ENCODE measurements at places on chromosomes 12 and 14.
A peak's percentile ranks its signal among the peaks of the same experiment; 100 is the strongest.

GRCh38 chr14:32991691-32992090 is 53.0 kb downstream of the NPAS3 start:
- H3K27me3 ChIP-seq, result no peaks in the 10 kb centered on the region
- H3K36me3 ChIP-seq, result no peaks in the 10 kb centered on the region
- H3K27ac ChIP-seq, result no peak overlapping the region
- no peaks in the 10 kb centered on the region for H3K4me1 ChIP-seq
- no peak overlapping the region for H3K4me3 ChIP-seq
- DNase-seq, result no peak

DNA sequence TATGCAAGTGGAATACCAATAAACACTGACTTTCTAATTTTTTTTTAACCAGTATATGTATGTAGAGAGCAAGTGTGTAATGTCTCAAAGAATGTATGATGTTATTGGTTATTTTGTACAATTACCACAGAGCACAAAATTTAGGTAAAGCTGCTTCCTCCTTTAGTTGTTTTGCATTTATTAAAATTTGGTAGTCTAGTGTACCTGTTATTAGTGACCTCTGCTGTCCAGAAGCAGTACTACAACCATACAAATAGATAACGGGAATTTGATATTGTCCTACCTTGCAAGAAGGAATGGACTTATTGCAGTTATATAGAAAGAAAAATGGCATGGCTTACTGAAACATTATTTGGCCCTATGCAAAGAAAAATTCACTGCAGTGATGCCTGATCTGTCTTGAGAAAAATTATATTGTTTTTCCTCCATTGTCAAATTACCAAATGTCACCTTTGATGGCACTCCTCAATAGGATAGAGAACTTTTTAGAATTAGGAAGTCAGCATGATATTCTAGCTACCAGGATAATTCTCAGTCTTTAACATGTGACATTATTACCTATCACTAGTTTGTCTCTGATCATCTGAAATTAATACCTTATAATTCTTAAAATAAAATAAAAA is 153.9 kb upstream of the RMST start:
- H3K27ac ChIP-seq, result no peak overlapping the region
- peaks cover 16% of the 10 kb centered on the region for H3K27me3 ChIP-seq
- no peak overlapping the region for H3K4me3 ChIP-seq
- peaks cover 15% of the 10 kb centered on the region for H3K4me1 ChIP-seq
- DNase-seq, result peak; percentile 60
- no peaks in the 10 kb centered on the region for H3K36me3 ChIP-seq

DNA sequence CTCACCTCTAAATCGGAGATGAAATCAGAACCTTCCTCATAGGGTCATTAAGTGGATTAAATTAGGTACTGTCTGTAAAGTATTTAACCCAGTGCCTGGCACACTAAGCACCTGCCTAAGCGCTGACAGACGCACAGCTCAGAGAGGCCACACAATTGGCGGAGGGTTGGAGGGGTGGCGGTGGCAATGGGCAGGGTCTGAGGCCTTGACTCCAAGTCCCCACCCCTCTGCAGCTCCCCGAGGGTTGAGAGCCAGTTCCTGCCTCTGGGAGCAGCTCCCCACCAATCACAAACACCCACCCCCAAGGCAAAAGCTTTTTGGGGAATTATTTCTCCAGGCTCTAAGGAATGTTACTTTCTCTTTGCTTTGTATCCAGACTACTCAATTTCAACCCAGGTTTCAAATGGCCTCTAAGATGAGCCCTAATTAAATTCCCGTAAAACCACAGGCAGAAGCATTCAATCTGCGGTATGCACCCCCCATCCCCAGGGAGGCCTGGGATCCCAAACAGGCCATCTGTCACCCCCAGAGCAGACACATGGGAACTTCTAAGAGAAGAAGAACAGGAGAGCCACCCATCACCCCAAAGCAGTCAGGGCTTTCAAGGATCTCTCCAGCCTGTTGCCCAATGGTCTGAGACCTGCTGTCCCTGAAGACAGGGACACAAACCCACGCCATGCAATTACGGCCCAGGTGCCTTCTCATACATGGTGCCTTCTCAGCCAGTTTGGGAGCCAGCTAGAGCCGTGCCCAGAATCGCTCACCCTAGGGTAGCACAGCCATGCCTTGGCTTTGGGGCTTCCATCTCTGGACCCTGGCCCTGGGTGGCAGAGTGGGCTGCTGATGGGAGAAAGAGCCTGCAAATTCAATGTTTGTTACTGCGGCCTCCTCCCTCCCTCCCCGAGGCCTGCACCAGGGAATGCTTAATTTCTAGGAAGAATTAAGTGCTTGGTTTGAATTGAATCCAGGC is 66.1 kb downstream of the CHGA start:
- H3K4me1 ChIP-seq, result no peaks in the 10 kb centered on the region
- no peak for DNase-seq
- no peak overlapping the region for H3K4me3 ChIP-seq
- no peaks in the 10 kb centered on the region for H3K27me3 ChIP-seq
- no peak overlapping the region for H3K27ac ChIP-seq
- no peaks in the 10 kb centered on the region for H3K36me3 ChIP-seq

DNA sequence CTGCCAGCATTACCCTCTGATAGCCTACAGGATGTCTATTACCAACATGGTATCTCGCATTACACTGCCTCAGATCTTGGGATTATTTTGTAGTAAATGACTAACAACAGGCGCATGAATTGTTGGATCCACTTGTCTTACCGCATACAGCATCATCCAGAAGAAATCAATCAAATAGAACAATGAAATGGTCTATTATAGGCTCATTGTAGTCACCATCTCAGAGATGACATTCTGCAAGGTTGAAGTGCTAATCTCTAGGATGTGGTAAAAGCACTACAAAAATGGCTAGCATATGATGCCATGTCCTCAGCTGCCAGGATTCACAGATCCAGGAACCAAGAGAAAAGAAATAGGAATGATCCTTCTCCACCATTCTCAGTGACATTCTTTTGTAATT is 52.0 kb downstream of the WASHC3 start:
- H3K4me3 ChIP-seq, result no peak overlapping the region
- H3K27ac ChIP-seq, result no peak overlapping the region
- 0 out of 2 replicates have a peak, but pooled peaks cover 5% of the 10 kb centered on the region for H3K4me1 ChIP-seq

- no peak within 1 kb of the TSS for H3K27ac ChIP-seq
- DNase-seq, result peak; percentile 84
- no peaks in the 10 kb centered on the region for H3K36me3 ChIP-seq
- peaks cover 67% of the 10 kb centered on the region for H3K27me3 ChIP-seq
- peak within 1 kb of the TSS; percentile 86 for H3K4me3 ChIP-seq
These were observed at the start of gene ESRRB for GRCh38 chr14:76375947-76376404. ESRRB (plus strand) TSS chr14:76376137; CDS start chr14:76376402, 265 bp downstream.

DNA sequence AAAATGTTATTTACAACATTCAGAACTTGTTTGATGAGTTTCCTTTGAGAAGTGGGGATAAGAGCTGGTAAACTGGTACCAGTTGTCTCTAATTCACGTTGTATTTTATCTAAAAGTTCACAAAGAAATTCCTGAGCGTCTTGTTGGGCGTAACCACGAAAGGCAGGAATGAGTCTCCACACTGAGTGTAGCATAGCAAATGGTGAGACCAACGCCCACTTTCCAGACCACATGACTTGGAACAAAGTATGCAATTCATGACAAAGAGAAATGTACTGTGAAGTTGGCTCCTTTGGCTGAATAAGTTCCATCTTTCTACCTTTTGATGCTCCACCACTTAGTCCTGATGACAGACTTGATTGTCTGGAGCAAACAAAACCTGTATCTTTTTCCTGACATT is 18.4 kb downstream of the USP44 start:
- H3K36me3 ChIP-seq, result peaks cover 51% of the 10 kb centered on the region
- H3K4me3 ChIP-seq, result no peak overlapping the region
- DNase-seq, result no peak

DNA sequence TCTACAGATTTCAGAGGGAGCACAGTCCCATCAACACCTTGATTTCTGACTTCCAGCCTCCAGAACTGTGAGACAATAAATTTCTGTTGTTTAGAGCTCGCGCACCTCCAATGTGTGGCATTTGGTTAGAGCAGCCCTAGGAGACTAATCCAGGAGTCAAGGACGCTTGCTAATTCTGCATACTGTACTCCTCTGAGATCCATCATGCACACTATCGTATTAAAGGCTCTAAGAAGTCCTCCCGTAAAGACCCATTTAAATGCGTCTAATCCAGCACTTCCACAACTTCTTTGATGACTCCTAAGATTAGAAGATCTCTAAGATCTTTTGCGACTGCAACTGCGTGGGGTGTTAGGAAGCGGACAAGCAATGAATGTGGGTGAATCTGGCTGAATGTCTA is 30.4 kb downstream of the MAP1LC3B2 start:
- H3K36me3 ChIP-seq, result peaks cover 3% of the 10 kb centered on the region
- H3K4me3 ChIP-seq, result no peak overlapping the region
- H3K27me3 ChIP-seq, result no peaks in the 10 kb centered on the region
- DNase-seq, result no peak
- no peak overlapping the region for H3K27ac ChIP-seq

DNA sequence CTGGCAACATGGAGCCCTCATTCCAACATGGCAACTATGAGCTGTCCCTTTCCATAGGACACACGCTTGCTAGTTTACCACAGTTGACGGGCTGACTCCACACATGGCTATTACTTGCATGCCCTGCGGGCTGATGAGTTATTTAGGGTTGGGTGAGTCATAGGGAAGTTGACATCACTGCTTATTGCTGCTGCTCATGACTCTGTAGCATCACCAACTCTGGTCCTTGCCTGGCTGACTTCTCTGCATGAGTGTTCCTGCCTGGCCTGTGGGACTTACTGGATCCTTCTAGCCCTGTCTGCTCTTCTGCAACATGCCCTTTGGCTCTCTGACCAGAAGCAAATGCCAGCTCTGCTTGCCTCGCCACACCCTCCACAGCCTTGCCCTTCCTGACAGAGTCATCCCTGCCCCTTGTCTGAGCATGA is 199.5 kb downstream of the ANO6 start:
- no peak overlapping the region for H3K27ac ChIP-seq
- H3K4me3 ChIP-seq, result no peak overlapping the region
- H3K27me3 ChIP-seq, result no peaks in the 10 kb centered on the region
- peaks cover 17% of the 10 kb centered on the region for H3K36me3 ChIP-seq

DNA sequence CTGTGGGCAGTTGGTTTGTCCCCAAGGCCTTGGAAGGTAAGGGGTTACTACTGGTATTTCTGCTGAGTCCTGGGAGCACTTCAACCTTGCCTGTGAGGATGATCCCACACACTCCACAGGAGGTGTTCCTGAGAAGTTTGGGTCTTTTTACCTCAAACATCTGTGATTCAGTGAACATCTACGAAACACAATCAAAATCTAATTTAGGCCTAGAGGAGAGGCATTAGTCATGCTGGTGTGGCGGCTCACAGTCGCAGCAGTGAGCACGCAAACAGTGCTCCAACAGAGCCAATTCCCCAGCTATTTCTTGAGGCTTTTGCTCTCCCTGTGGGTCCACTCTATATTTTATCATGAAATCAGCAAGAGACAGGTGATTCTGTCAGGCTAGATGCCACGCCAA is 107.6 kb downstream of the APAF1 start:
- H3K36me3 ChIP-seq, result no peaks in the 10 kb centered on the region
- H3K27ac ChIP-seq, result no peak overlapping the region
- H3K4me1 ChIP-seq, result no peaks in the 10 kb centered on the region
- no peaks in the 10 kb centered on the region for H3K27me3 ChIP-seq
- no peak for DNase-seq

DNA sequence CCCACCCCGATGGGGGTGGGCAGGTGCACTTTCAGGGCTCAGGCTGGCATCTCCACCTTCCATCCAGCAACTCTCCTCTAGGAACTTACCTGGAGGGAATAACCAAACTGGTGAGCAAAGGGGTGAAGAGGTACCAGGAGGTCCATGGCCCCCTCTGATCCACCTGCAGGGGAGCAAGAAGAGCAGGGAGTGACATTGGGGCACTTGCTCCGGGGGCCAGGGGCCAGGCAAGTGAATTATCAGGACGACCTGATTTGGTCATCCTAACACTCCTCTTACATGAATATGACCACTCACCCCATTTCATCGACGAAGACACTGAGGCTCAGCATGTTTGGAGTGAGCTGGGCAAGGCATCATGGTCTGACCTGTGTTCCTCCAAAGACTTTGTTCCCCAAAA is 6.0 kb downstream of the DIO3 start:
- H3K36me3 ChIP-seq, result no peaks in the 10 kb centered on the region
- DNase-seq, result no peak
- H3K27ac ChIP-seq, result no peak overlapping the region

DNA sequence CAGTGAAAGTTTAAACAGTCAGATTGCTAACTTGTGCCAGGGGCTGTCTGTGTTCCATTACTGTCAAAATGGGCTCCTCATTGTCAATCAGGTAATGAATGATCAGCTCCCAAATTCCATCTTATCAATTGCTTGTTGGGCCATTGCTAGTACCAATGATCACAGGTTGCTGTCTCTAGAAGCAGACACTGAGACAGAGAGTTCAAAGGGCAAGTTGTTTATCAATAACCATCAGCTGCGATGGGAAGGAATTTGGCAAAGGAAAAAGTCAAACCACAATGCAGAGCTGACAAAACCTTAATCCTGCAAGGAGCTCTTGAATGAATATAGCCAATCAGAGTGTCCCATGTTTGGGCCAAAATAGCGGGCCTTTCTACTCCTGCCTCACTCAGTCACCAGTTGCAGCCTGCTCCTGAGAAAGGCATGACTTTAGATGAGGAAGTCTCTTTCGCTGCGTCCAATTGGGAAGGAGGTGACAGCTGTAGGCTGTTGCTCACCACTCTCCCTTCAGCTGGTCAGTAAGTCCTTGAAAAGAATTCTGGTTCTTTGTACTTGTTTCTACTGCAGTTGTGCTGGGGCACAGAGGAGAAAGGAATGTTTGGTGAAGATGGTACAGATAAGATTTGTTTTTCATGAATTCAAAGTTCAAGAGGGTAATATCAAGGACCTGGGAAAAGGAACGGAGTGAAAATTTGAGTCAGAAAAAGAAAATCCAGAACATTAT is 179.2 kb upstream of the PDE3A start:
- H3K27me3 ChIP-seq, result no peaks in the 10 kb centered on the region
- DNase-seq, result no peak
- H3K4me3 ChIP-seq, result no peak overlapping the region
- H3K4me1 ChIP-seq, result 0 out of 2 replicates have a peak, but pooled peaks cover 6% of the 10 kb centered on the region
- no peaks in the 10 kb centered on the region for H3K36me3 ChIP-seq

DNA sequence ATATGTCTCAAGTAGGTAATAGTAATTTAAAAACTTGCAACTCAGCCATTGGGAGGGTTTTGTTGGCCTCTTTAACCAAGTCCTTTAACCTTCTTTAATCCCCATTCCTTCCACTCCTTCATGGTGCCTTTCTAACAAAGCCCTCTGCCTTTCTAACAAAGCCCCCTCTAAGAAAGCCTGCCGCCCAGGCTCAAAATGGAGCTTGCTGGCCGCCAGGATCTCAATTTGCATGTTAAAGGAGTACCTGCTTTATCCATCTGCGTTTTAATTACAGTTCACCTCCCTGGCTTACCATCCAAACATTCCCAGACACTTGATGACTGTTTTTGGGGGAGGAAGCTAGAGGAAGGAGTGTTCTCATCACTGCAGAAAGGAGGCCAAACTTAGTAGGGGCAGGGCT is 183.4 kb downstream of the PTPN11 start:
- H3K4me3 ChIP-seq, result 0 out of 2 replicates have a peak overlapping the region, but pooled peaks have one; percentile 8
- H3K27me3 ChIP-seq, result no peaks in the 10 kb centered on the region
- peak overlapping the region; percentile 4 for H3K27ac ChIP-seq
- peaks cover 19% of the 10 kb centered on the region for H3K4me1 ChIP-seq

GRCh38 chr14:80269353-80269925 is 58.1 kb upstream of the DIO2 start:
- no peaks in the 10 kb centered on the region for H3K27me3 ChIP-seq
- no peak overlapping the region for H3K4me3 ChIP-seq
- DNase-seq, result no peak
- H3K27ac ChIP-seq, result no peak overlapping the region
- no peaks in the 10 kb centered on the region for H3K36me3 ChIP-seq

GRCh38 chr12:50398931-50399330 is 1.8 kb upstream of the LARP4 start:
- H3K4me3 ChIP-seq, result no peak overlapping the region
- H3K36me3 ChIP-seq, result no peaks in the 10 kb centered on the region
- no peak for DNase-seq
- H3K27ac ChIP-seq, result no peak overlapping the region
- H3K27me3 ChIP-seq, result no peaks in the 10 kb centered on the region
- H3K4me1 ChIP-seq, result peaks cover 11% of the 10 kb centered on the region
